CD4-positive, alpha-beta T cell treated with Interleukin-4 for 4 hours (primary cell): ENCODE measurements at places on chromosomes 6 and 20.

DNA sequence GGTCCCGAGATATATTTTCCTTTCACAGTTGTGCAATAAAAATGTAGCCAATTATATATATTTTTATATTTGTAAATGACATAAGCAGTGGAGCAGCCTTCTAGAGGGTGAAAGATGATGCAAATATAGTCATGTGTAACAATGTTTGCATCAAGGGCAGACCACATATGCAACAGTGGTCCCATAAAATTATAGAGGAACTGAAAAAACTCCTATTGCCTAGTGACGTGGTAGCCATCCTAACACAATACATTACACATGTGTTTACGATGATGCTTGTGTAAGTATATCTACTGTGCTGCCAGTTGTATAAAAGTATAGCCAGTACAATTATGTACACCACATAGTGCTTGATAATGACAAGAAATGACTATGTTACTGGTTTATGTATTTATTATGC lies 162.8 kb downstream of the ZFAND3 start:
- no peak for DNase-seq

DNA sequence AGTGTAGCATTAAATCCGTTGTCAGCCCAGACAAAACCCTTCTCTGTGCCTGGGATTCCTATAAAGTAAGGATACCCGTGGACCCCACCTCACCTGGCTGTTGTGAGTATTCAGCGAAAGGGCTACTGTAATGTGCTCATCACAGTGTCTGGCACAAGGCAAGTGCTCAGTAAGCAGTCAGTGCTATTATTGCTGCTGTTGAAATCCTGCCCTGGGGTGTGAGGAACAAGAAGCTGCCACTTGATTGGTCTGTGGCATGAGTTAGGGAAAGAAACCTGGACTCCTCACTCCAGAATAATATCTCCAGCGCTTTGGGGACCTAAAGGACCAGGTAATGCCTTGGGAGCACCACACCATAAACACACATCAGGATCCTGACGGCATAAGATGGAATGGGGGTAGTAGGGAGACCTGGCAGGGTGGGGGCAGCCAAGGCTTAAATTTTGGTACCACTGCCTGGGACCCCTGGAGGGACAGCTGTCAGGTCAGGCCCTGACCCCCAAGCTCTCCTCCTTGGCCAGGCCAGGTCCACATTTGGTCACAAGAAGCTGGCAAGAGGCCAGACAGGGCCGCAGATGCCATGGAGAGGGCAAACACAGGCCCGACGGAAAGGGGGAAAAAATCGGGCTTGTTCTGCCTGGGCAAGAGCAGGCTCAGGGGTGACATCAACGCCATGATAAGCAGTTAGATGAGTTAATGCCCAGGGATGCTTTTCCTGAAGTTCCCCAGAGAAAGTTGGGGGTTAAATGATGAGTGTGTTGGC lies 66.5 kb downstream of the MRPL14 start:
- no peak for DNase-seq

DNA sequence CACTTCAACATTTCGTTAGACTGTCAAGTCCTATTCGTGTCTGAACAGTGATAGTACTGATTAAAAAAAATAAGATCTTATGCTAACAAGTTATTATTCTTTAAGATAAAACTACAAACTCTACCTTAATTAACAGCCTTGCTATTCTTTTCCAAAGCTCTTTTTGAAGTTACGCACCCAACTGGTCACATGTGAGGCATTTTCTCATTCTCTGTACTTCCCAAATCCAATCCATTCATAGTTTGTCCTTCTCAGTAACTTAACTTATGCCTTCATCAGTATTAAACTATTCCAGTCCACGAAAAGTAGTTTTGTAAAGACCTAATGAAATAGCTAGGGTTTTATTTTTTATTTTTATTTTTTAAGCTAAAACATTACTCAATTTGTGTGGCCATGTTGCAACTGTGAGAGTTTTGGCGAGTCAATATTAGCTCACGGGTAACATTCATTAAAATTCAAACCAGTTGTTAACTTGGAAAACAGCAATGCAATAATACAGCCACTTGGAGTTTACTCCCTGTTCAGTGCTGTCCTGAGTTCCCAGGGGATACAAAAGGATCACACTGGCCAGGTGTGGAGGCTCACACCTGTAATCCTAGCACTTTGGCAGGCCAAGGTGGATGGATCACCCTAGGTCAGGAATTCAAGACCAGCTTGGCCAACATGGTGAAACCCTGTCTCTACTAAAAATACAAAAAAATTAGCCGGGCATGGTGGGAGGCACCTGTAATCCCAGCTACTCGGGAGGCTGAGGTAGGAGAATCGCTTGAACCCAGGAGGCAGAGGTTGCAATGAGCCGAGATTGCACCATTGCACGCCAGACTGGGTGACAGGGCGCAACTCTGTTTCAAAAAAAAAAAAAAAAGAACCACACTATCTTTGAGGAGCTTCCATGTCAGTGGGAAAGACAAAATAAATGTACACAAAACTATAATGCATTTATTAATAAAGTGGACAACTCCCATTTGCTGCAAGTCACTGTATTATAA lies 27.9 kb upstream of the EEF1A1 start:
- no peak for DNase-seq

GRCh38 chr6:135883045-135883444 lies 31.5 kb downstream of the PDE7B start:
- DNase-seq = no peak

DNA sequence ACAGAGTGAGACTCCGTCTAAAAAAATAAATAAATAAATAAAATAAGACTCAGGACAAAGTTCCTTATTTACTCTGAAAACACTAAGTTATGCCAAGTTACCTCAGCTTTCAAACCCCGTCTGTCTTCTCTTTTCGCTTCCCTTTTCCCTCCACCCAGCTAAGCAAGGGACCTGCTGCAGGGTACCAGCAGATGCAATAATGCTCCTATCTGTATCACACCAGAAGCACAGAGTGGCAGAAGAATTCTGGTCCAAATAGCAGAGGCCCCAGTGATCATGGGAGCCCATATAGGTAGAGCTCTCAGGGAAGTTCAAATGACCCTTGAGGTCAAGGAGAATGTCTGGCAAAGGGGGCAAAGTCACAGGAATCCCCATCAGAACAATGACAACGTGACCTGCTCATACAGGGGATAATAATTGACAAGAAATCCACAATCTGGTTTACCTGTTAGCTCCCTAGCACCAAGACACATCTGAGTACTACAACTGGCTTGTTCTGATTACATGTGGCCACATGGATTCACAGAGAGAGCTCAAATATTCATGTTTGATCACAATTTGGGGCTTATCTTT lies 8.7 kb downstream of the GCM1 start:
- no peak for DNase-seq

- DNase-seq = no peak
These were observed 2.1 kb downstream of the CPNE1 start for GRCh38 chr20:35662551-35662950.

DNA sequence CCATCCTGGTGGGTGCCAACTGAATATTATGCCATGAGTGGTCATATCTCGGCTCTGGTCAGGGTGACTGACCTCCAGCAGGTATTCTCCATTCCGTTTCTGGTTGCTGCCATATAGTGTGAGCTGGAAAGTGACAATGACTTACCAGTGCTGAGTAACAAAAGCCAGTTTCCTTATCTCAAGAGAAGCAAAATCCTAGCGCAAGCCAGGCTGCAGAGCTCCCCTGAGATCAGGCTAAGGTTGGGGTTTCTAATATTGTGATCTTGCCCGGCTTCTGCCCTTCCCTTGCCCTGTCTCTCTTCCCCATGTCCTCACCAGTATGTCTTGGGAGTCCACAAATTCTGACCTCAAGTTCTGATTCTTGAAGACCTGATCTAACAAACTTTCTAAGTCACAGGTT lies 271.3 kb upstream of the SPTLC3 start:
- no peak for DNase-seq

DNA sequence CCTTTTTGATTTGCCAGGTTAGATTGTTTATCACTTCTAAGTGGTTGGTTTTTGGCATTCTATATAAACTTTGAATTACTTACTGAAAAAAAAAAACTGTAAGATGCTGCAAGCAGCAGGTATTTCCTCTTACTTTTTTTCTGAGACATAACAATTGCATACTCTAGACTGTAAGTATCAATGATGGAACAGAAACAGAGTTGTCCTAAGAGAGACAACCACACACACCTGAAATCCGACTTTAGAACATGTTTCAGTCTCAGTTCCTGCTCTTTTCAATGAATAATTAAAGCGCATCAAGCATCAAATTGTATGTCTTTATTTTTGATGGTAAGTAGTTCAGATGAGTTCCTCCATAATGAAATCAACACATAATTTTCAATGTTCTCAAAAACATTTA lies 105.3 kb upstream of the KHDRBS2 start:
- DNase-seq = no peak

- no peak for DNase-seq
These were observed 37.7 kb downstream of the C6orf132 start for GRCh38 chr6:42104804-42105125.

- peak; percentile 39 for DNase-seq
These were observed 41.0 kb downstream of the GNAS start for GRCh38 chr20:58893355-58894120.

DNA sequence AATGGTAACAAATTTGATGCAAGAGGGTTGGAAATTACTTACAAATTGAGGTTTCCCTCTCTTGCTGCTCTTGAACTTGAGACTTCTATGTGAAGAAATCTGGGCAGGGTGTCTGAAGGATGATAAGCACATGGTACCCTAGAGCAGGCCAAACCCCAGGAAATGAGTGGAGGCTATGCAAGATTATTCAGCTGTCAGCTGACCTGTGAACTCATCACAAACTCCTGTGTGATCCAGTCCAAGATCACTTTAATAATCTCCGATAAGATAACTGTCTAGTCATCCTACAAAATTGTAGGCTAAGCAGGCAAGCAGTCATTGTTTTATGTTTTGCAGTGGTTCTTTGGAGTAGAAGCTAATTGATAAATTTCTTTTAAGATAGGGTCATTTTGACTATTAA lies 213.1 kb downstream of the BTBD3 start:
- no peak for DNase-seq

GRCh38 chr6:119333707-119334295 lies 15.8 kb downstream of the MAN1A1 start:
- peak; percentile 50 for DNase-seq

DNA sequence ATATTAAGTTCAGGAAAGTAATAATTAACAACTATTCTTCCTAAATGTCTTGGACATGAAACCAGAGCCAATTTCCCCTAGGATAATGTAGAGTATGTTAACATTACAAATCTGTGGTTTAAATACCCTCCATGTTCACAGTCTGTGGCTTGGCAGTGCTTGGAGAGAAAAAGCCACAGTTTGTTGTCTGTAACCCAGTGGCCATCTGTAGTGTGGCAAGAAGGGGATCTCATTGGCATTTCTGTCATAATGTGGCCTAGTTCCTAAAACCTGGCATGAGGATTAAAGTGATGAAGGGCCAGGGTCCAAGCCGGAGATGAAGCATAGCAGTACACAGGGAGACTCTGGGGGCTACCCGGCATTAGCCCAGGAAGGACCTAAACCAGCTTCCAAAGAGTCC lies 31.2 kb downstream of the SYNE1 start:
- DNase-seq = no peak

DNA sequence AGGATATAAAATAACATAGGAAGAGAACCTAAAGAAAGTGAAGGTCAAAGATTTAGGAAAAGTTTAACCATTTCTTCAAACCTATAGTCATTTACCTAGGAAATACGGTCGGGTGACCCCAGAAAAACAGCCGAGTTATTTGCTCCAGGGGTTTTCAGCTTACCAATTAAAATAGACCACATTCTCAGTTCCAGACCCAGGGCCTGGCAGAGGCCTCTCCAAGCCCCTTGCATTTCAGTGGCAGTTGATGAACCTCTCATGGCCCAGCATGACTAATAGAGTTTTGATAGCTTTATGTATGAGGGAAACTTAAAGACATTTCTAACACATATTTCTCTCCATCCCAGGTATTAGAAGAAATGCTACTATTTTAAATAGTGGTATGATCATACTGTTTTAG lies 113.5 kb downstream of the OGFRL1 start:
- no peak for DNase-seq

- no peak for DNase-seq
These were observed 15.4 kb upstream of the SNHG17 start for GRCh38 chr20:38450412-38450975.

DNA sequence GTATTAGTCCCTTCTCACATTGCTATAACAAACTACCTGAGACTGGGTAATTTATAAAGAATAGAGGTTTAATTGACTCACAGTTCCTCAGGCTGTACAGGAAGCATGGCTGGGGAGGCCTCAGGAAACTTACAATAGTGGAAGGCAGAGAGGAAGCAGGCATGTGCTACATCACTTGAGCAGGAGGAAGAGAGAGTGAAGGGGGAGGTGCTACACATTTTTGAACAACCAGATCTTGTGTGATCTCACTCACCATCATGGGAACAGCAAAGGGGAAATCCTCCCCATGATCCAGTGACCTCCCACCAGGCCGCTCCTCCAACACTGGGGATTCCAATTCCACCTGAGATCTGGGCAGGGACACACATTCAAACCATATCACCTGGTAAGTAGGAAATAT lies 630.6 kb downstream of the QKI start:
- no peak for DNase-seq

DNA sequence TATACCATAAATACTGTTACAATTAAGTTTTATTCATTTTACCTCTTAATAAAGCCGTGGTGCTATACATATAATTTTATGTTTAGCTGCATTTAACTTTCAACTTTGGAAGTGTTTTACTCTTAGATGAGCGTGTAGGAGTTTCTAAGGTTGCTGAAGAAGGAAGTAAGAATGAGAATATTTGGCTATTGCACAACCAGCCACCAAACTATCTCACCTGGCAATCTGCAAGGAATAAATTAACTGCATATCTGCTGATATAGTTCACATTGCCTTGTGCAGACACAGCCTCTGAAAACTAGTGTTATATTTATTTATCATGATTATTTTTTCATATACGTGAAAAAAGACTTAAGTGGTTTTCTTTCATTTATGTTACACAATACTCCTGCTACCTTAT lies 230.4 kb downstream of the PLCB1 start:
- DNase-seq = no peak

- DNase-seq = no peak
These were observed 23.1 kb upstream of the DNAAF9 start for GRCh38 chr20:3430376-3431069.

DNA sequence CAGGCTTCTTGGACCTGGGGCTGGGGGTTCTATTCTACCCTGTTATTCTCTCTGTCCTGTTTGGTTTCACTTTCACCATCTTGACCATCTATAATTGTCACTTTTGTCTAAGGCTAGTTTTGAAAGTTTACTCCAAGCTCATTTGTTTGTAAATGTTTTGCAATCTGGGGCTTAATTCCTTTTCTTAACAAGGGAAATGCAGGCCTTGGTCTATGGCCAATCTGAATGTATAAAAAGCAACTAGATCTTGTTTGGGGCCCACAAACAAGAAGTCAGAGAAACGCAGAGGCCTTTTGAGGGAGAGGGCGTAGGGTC lies 86.3 kb upstream of the PREP start:
- no peak for DNase-seq

DNA sequence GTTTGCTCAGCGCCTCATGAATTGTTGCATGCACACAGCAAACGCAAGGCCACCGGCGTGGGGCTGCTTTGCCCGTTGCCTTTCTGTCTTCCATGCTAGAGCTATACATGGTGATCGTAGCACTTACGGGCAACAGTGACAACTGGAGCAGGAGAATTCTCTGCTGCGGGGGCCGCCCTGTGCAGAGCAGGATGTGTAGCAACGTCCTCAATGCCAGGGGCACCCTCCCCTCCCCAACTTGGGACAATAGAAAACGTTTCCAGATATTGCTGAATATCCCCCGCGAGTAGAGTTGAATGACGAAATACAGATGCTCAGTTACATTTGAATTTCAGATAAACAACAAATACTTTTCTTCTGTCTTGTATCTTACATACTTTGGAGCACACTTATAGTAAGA lies 198.7 kb downstream of the TFAP2C start:
- DNase-seq = no peak
